ENCODE measurements at places on chromosomes 2 and 18. TPM values are rescaled to one million over a fixed set of nuclear protein-coding genes. Genes with fewer than 3 reads are reported as not detected.
A peak's percentile ranks its signal among the peaks of the same experiment; 100 is the strongest.

DNA sequence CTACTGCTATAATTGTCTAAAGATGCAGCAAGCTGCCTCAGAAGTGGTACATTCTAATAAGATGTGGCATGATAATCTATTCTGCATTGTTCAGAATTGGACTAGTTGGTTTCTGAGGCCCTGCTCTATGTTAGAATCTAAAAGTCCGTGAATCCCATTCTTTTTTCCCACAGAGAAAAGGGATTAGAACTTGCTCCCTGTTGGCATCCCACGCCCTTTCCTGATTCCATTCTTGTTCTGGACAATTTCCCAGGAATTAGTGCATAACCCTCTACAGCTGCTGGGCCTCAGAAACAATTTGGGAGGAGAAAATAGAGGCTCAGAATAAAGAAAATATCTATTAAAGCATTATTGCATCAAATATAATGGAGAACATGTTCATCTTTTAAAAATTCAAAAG is 282.7 kb downstream of the NRXN1 start:
- no peak overlapping the region for H3K27ac ChIP-seq
- no peaks in the 10 kb centered on the region for H3K4me1 ChIP-seq
- no peaks in the 10 kb centered on the region for H3K36me3 ChIP-seq
- H3K27me3 ChIP-seq, result no peaks in the 10 kb centered on the region

DNA sequence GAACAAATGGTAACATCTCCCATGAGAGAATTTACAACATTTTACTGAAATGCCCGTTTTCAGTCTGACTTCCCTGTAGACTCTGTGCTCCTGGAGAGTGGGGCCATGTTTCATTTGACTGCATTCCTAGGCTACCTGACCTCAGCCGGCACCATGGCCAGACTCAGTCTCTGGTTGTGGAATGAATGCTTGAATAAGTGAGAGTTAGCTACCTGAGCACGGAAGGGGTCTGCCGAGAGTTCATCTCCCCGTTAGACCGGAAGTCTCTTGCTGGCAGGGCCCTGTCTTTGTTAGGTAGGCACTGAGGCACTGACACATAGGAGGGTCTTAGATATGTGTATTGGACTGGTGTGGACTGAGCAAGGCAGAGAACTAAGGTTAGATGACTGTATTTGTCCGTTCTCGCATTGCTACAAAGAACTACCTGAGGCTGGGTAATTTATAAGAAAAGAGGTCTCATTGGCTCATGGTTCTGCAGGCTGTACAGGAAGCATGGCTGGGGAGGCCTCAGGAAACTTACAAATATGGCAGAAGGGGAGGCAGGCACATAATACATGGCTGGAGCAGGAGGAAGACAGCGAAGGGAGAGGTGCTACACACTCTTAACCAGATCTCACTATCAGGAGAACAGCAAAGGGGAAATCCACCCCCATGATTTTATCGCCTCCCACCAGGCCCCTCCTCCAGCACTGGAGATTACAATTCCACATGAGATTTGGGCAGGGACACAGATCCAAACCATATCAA is 271.2 kb downstream of the GLI2 start:
- H3K27me3 ChIP-seq, result no peaks in the 10 kb centered on the region
- peaks cover 17% of the 10 kb centered on the region for H3K4me1 ChIP-seq
- no peak overlapping the region for H3K27ac ChIP-seq
- no peak overlapping the region for H3K4me3 ChIP-seq
- no peak for DNase-seq

GRCh38 chr2:105104208-105104731 is 66.4 kb downstream of the MRPS9 start:
- peaks cover 18% of the 10 kb centered on the region for H3K4me1 ChIP-seq
- H3K27me3 ChIP-seq, result no peaks in the 10 kb centered on the region
- no peak for DNase-seq
- no peaks in the 10 kb centered on the region for H3K36me3 ChIP-seq
- no peak overlapping the region for H3K4me3 ChIP-seq

DNA sequence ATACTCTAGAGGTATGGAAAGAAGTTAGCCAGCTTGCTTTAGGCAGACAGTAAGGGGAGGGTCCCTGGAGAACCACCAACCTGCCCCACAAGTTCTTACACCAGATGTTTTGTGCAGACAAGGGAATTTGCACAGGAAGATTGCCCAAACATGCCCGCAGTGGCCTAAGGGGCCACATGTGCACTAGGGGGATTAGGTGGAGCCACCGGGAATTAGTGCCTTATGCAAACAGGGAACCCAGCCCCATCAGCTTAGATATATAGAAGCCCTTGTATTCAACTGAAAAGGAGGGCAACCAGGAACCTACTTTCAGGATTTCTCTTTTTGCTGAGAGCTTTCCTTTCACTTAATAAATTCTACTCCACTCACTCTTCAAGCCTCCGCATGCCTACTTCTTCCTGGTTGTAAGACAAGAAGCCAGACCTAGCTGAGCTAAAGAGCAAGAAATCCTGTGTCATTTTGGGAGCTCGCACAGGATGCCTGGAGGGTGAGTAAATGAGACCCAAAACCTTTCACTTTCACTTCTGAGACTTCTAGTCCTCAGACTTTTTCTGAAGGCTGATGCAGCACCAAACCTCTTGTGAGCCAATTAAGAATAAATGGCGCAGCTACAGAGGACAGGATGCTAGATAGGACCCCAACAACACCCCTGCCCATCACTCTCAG is 146.3 kb downstream of the GCA start:
- DNase-seq, result no peak
- H3K27me3 ChIP-seq, result no peaks in the 10 kb centered on the region
- H3K27ac ChIP-seq, result no peak overlapping the region
- H3K4me1 ChIP-seq, result no peaks in the 10 kb centered on the region
- H3K36me3 ChIP-seq, result no peaks in the 10 kb centered on the region
- H3K4me3 ChIP-seq, result no peak overlapping the region

The AMER3 gene
- total RNA-seq, result 0.79 TPM

- H3K4me1 ChIP-seq, result peaks cover 5% of the 10 kb centered on the region
- no peaks in the 10 kb centered on the region for H3K36me3 ChIP-seq
- no peak overlapping the region for H3K27ac ChIP-seq
Measured at GRCh38 chr2:150036622-150037021, 449.0 kb upstream of the MMADHC start.

The HTRA2 gene
- total RNA-seq, result 27.3 TPM

DNA sequence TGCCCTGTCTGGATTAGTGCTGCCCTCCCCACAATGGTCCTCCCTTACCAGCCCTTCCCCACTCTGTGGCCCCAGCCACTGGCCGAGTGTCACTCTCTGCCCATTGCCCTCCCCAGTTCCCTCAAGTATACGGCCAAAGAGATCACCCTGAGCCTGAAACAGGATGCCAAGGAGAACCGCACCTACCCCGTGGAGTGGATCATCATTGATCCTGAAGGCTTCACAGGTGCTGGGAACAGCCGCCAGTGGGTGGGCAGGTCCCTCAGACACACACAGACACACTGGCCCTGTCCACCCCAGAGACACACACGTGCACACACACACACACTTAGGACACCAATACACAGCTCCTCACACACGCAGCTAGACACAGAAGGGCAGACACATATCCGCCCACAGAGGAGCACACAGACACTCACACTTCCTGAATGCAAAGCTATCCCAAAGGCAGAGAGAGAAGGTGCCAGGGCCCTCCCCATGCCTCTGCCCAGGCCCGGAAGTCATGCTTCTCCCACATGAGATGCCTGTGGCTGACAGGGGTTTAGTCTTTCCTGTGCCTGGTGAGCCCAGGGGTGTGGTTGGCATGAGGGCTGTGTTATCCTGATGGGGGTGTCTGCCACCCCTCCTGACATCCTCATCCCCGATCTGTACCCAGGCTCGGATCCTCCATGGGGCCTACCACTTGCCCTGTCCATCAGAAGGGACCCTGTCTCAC is 2.9 kb downstream of the CHRND start:
- H3K27me3 ChIP-seq, result no peaks in the 10 kb centered on the region
- no peaks in the 10 kb centered on the region for H3K4me1 ChIP-seq
- H3K4me3 ChIP-seq, result no peak overlapping the region
- no peaks in the 10 kb centered on the region for H3K36me3 ChIP-seq
- no peak for DNase-seq

The L3MBTL4 gene
- total RNA-seq, result 0.23 TPM

- no peaks in the 10 kb centered on the region for H3K4me1 ChIP-seq
- no peaks in the 10 kb centered on the region for H3K36me3 ChIP-seq
- H3K27ac ChIP-seq, result no peak overlapping the region
- H3K4me3 ChIP-seq, result no peak overlapping the region
- H3K27me3 ChIP-seq, result no peaks in the 10 kb centered on the region
- no peak for DNase-seq
Measured at GRCh38 chr2:103785432-103785831, 1023.6 kb downstream of the TMEM182 start.

DNA sequence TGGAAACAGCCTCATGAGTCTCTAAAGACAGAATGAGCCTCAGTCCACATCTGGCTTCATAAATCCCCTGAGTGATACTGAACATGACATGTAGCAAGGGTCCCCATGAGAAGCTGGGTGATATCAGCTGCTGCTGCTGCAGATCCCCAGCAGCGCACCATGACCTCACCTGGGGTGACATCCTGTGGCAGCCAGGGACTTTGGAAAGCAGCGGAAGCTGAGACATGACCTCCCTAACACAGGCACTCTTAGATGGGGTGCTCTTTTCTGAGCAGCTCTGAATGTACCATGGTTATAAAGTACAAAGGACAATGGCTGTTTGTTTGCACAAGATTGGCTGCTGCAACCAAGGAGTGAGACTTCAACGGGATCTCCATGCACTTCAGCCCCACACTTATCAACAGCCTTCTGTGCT is 74.7 kb upstream of the TMEM200C start:
- H3K4me1 ChIP-seq, result no peaks in the 10 kb centered on the region
- H3K27ac ChIP-seq, result no peak overlapping the region
- peak; percentile 45 for DNase-seq
- no peak overlapping the region for H3K4me3 ChIP-seq
- no peaks in the 10 kb centered on the region for H3K27me3 ChIP-seq
- no peaks in the 10 kb centered on the region for H3K36me3 ChIP-seq

The LRP2 gene
- total RNA-seq, result 260 TPM

- H3K4me3 ChIP-seq, result no peak overlapping the region
- DNase-seq, result no peak
- H3K36me3 ChIP-seq, result no peaks in the 10 kb centered on the region
- peaks cover 9% of the 10 kb centered on the region for H3K4me1 ChIP-seq
- no peaks in the 10 kb centered on the region for H3K27me3 ChIP-seq
- H3K27ac ChIP-seq, result no peak overlapping the region
Measured at GRCh38 chr2:240439698-240440151, 4.3 kb downstream of the GPC1 start.

DNA sequence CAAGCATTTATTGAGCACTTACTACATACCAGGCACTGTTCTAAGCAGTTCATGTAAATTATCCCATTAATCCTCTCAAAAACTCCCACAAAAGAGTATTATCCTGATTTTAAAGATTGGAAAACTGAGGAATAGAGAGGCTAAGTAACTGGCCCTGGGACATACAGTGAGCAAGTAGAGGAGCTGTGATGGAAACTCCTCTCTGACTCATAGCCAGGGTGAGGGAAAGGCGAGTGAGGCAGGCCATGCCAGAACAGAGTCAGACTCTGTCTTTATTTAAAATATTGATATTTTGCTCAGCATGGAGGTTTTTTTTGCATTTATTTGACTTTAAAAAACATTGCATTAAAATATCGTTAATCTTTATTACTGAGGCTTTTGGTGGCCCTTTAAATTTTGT is 208.0 kb downstream of the LOXHD1 start:
- H3K36me3 ChIP-seq, result no peaks in the 10 kb centered on the region
- no peak overlapping the region for H3K4me3 ChIP-seq
- no peaks in the 10 kb centered on the region for H3K4me1 ChIP-seq
- H3K27ac ChIP-seq, result no peak overlapping the region

DNA sequence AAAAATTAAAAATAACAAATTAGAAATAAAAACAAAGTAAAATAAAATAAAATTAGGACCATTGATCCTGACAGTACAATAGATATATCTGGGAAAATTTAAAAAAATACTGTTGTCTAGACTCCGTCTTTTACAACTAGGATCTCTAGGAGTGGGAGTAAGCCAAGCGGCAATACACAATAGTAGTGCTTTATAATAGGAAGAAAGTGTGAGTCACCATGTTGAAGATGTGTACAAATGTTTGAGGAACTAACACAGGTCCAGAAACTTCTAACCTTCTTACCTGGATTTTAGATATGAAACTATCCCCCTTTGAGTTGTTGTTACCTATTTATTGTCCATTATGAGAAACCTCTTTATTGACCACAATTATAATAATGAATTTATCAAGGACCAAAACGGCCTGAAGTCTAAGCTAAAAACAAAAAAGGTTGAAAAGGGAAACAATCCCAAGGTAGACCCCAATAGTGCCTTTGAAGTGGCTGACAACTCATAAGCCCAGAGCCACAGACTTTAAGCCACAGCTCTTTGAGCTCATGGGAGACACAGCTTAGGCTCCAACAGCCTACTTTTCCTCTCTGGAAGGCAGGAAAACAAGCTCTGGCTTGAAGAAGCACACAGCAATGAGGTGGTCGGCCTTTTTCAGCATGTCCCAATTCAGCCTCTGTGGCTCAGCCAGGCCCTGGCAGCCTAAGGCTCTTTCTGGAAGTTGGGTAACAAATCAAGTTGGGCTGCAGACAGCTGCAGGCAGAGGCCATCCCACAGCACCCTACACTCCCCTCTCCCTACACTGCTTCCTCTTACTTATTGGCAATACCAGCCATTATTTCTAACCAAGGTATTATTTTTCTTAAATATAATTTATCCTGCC is 62.9 kb downstream of the AQP4 start:
- H3K4me1 ChIP-seq, result no peaks in the 10 kb centered on the region
- H3K4me3 ChIP-seq, result no peak overlapping the region
- no peaks in the 10 kb centered on the region for H3K27me3 ChIP-seq
- DNase-seq, result no peak

The FSHR gene
- total RNA-seq, result 1.0 TPM

DNA sequence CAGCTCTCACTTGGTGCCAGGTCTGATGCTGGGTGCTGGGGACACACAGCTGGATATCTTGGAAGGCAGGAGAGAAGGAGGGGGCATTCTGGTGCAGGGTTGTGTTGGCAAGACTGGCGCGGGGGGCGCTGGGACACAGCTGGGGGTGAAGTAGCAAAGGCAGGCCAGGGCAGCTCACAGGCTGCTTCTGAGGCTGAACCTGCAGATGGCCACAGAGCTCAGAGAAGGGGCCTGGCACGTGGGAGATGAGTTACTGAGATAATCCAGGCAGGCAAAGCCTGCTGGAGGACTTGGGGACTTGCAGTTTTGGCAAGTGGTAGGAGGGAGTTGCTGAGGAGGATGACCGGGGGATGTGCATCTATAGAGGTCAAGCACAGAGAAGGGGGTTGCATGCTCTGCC is 16.2 kb upstream of the DGKD start:
- no peaks in the 10 kb centered on the region for H3K4me1 ChIP-seq
- no peak overlapping the region for H3K27ac ChIP-seq
- no peak for DNase-seq

GRCh38 chr18:31424383-31424988 is 23.1 kb upstream of the DSG3 start:
- no peaks in the 10 kb centered on the region for H3K27me3 ChIP-seq
- H3K27ac ChIP-seq, result no peak overlapping the region
- H3K36me3 ChIP-seq, result no peaks in the 10 kb centered on the region
- DNase-seq, result peak; percentile 31
- peaks cover 10% of the 10 kb centered on the region for H3K4me1 ChIP-seq
- no peak overlapping the region for H3K4me3 ChIP-seq

GRCh38 chr2:112757265-112757664 is 7.1 kb downstream of the CKAP2L start:
- no peak for DNase-seq
- H3K4me3 ChIP-seq, result no peak overlapping the region

The ADD2 gene
- total RNA-seq, result not detected

GRCh38 chr2:149765003-149765402 is 177.4 kb upstream of the MMADHC start:
- no peak overlapping the region for H3K4me3 ChIP-seq
- H3K36me3 ChIP-seq, result no peaks in the 10 kb centered on the region
- H3K27ac ChIP-seq, result no peak overlapping the region
- no peak for DNase-seq
- no peaks in the 10 kb centered on the region for H3K4me1 ChIP-seq

The CACNB4 gene
- total RNA-seq, result 1.00 TPM

Data from Caco-2 (cell line).